MM.1S (cell line): ENCODE measurements at places on chromosomes 1 and 21.
A peak's percentile ranks its signal among the peaks of the same experiment; 100 is the strongest.

GRCh38 chr1:239526391-239526790 lies 140.0 kb downstream of the CHRM3 start:
- no peaks in the 10 kb centered on the region for H3K36me3 ChIP-seq
- no peaks in the 10 kb centered on the region for H3K4me1 ChIP-seq
- no peak for DNase-seq
- H3K4me3 ChIP-seq: no peak overlapping the region
- no peaks in the 10 kb centered on the region for H3K27me3 ChIP-seq

- H3K4me3 ChIP-seq: no peak overlapping the region
- H3K27ac ChIP-seq: no peak overlapping the region
- DNase-seq: no peak
- H3K36me3 ChIP-seq: no peaks in the 10 kb centered on the region
- no peaks in the 10 kb centered on the region for H3K4me1 ChIP-seq
Observed at GRCh38 chr1:244114892-244115291, 63.8 kb downstream of the ZBTB18 start.

GRCh38 chr1:239826211-239826610 lies 265.5 kb upstream of the FMN2 start:
- no peak overlapping the region for H3K4me3 ChIP-seq
- H3K4me1 ChIP-seq: no peaks in the 10 kb centered on the region
- no peaks in the 10 kb centered on the region for H3K27me3 ChIP-seq
- DNase-seq: no peak
- no peak overlapping the region for H3K27ac ChIP-seq

DNA sequence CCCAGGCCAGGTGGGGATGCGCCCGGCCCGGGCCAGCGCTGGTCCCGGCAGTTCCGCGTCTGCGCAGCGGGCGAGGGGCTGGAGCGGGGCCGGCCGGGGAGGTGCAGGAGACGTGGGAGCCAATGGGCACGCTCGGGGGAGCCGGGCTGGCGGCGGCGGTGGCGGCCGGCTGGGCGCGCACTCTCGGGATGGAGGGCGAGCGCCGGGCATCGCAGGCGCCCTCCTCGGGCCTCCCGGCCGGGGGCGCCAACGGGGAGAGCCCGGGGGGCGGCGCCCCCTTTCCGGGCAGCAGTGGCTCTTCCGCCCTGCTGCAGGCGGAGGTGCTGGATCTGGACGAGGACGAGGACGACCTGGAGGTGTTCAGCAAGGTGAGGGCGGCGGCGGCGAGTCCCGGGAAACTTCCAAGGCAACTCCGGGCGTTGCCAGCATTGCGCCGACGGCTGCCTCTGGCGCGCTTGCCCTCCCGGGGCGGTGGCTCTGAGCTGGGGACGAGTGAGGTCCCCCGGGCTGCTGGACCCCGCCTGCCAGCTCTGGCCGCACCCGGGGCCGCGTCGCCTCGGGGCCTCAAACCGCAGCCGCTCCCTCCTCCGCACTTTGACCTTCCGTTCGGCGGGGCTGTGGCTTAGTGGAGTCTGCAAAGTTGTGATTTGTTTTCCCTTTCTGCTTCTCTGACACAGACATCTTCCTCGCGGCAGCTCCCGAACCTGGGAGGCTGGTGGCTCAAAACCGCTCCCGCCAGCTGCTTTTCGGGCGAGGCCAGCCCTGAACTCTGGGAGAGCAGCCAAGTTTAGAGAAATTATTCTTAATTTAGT lies at the start of gene SNX7:
Gene SNX7, plus strand, starts transcription at position 178 of the 812 bp plus-strand sequence. Its CDS starts 11 bp downstream, at position 189.
- H3K27me3 ChIP-seq: no peaks in the 10 kb centered on the region
- no peak within 1 kb of the TSS for H3K27ac ChIP-seq
- no peaks in the 10 kb centered on the region for H3K4me1 ChIP-seq
- H3K4me3 ChIP-seq: peak within 1 kb of the TSS; percentile 45
- peak; percentile 30 for DNase-seq
- no peaks in the 10 kb centered on the region for H3K36me3 ChIP-seq

DNA sequence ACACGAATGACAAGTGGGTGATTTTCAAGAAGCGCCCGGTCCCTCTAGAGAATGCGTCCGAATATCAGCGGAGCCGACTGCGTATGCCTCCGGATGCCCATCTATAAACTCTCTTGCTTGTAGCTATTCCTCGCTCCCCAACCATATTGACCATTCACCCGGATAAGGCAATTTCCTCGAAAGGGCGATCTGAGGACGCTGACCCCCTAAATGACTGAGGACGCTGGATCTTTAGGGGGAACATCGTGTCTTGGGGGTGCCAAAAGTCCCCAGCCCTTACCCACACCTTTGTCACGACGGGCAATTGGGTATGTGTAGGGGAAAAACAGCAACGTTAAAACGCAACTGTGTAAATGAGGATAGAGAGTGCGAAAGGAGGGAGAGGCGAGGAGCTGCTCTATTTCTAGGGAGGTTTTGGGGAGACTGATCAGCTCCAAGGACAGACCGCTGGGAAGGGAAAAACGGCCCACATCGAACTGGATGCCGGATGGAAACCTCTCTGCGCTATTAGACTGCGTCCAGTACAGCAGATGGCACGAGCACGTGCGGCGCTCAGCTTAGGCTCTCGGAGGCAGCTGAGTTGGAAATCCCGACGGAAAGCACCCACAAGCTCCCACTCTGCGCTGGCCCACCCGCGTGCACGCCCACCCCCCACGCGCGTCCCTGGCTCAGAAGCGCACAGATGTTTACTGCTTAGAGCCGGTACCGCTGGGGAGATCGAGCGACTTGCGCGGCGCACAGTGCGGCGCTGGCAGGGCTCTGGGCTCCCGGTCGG lies 2.9 kb upstream of the PRRX1 start:
- peaks cover 31% of the 10 kb centered on the region for H3K27me3 ChIP-seq
- no peak overlapping the region for H3K27ac ChIP-seq
- no peak for DNase-seq
- H3K4me1 ChIP-seq: no peaks in the 10 kb centered on the region

GRCh38 chr1:56973923-56974742 lies 8.3 kb upstream of the C8B start:
- no peak for DNase-seq
- no peaks in the 10 kb centered on the region for H3K27me3 ChIP-seq
- H3K36me3 ChIP-seq: no peaks in the 10 kb centered on the region
- H3K4me1 ChIP-seq: no peaks in the 10 kb centered on the region
- H3K4me3 ChIP-seq: no peak overlapping the region
- H3K27ac ChIP-seq: no peak overlapping the region

- H3K36me3 ChIP-seq: no peaks in the 10 kb centered on the region
- no peak overlapping the region for H3K4me3 ChIP-seq
- no peak overlapping the region for H3K27ac ChIP-seq
- no peak for DNase-seq
Observed at GRCh38 chr1:176416777-176417176, 46.2 kb upstream of the PAPPA2 start.

DNA sequence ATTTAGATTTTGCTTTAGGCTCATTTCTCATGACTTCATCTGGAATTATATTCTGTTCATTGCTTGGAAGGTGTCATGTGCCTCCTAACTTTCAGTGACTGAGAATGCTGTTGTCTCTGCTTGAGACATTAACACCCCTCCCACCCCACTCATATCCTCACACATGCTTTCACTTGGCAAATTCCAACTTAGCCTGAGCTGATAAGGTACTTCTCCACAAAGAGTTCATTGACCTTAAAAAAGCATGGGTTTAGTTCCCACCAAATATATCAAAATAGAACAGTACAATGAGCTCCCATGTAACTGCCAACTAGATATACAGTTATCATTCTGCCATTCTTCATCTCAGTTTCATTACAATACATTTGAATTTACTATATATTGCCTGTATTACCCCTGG lies 576.5 kb upstream of the ADGRL2 start:
- H3K4me1 ChIP-seq: no peaks in the 10 kb centered on the region
- no peaks in the 10 kb centered on the region for H3K27me3 ChIP-seq
- no peak overlapping the region for H3K27ac ChIP-seq
- H3K4me3 ChIP-seq: no peak overlapping the region

GRCh38 chr1:235102993-235103411 lies 25.6 kb downstream of the TOMM20 start:
- no peak overlapping the region for H3K27ac ChIP-seq
- peaks cover 13% of the 10 kb centered on the region for H3K4me1 ChIP-seq
- no peaks in the 10 kb centered on the region for H3K27me3 ChIP-seq

DNA sequence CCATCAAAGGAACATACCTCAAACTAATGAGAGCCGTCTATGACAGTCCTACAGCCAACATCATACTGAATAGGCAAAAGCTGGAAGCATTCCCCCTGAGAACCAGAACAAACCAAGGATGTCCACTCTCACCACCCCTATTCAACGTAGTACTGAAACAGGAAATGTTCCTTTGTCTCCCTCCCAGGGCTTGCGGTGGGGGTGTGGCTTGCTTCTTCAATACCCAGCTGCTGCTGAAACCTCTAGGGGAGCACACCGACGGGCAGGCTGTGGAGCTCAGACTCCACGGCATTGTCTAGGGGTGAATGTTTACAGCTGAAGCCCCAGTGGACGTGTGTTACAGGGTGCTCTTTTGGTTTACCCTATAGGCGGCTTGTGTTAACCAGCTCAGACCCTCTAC lies 30.5 kb upstream of the B3GALT2 start:
- peaks cover under 1% of the 10 kb centered on the region; the same call in 1 of the 2 replicates for H3K4me1 ChIP-seq
- no peaks in the 10 kb centered on the region for H3K27me3 ChIP-seq
- no peak overlapping the region for H3K4me3 ChIP-seq
- DNase-seq: no peak

DNA sequence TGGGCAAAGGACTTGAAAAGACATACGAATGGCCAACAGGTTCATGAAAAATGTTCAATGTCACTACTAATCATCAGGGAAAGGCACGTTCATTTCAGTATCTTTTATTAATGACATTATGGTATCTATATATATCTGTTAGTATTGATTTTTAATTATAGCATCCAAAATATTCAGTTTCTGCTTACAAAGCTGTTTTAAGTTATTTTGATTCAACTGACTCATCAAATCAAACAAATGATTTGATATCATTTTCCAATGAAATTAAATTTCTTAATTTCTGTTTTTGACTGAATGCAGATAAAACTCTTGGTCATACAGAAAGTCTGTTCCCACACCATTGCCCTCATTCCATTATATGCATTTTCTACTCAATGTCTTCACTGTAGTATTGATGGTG lies 315.9 kb downstream of the PDE4B start:
- no peak for DNase-seq
- no peak overlapping the region for H3K27ac ChIP-seq
- H3K4me3 ChIP-seq: no peak overlapping the region
- H3K4me1 ChIP-seq: no peaks in the 10 kb centered on the region

DNA sequence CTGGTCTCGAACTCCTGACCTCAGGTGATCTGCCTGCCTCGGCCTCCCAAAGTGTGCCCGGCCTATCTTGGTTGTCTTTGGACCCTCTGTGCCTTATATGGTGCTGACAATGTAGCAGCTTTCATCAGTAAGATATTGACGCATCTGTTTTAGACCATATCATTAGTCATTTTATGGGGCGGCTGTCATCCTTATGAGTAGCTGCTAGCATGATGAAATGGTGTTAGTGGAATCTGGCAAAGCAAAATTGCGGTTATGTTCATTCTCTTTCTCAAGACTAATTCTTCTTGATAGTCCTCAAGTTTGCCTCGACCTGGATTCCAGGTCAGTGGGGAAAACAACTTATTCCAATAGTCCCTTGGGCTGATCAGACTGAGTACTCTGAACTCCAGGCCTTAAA lies 199.9 kb downstream of the PRDM2 start:
- no peak overlapping the region for H3K27ac ChIP-seq
- no peaks in the 10 kb centered on the region for H3K27me3 ChIP-seq
- H3K4me1 ChIP-seq: peaks cover 5% of the 10 kb centered on the region; the same call in 1 of the 2 replicates

- DNase-seq: peak; percentile 37
- H3K4me3 ChIP-seq: peak overlapping the region; percentile 72
- no peaks in the 10 kb centered on the region for H3K27me3 ChIP-seq
- no peaks in the 10 kb centered on the region for H3K36me3 ChIP-seq
- peaks cover 9% of the 10 kb centered on the region; the same call in 1 of the 2 replicates for H3K4me1 ChIP-seq
Observed at GRCh38 chr21:17513214-17514123, 626 bp downstream of the CXADR start.

DNA sequence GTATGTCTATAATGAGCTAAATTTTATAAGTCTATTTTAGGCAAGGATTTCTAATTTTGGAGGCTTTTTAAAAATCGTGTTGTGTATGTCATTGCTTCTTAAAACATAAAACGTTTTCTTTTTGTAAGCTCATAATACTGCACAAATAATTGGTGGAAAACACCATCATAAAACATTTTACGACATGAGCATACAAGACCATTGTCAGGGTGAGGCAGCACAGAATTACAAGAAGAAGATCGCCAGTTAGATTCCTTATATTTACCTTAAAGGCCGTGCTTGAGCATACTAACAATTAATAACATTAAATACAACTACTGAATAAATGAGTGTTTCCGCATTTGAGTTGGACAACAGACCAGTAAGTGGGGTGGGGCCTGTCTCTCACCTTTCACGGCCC lies 19.1 kb upstream of the LMX1A start:
- no peak overlapping the region for H3K4me3 ChIP-seq
- H3K36me3 ChIP-seq: no peaks in the 10 kb centered on the region
- peaks cover 38% of the 10 kb centered on the region for H3K27me3 ChIP-seq
- H3K4me1 ChIP-seq: peaks cover 16% of the 10 kb centered on the region

DNA sequence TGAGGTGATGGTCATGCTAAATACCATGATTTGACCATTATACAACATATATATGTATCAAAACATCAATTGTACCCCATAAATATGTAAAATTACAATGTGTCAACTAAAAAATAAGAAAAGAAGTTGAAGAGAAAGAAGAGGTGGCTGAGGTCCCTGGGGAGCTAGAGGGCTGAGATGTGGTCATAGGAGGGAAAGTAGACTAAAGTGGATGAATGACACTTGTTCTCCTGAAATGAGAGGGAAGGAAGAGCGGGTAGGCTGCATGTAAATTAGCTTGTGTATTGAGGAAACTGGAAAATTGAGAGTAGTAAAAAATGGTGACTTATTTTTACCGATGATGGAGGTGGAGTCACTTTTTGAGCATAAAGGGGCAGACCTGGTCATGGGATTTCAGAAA lies 117.0 kb downstream of the ST6GALNAC3 start:
- H3K4me3 ChIP-seq: no peak overlapping the region
- no peak overlapping the region for H3K27ac ChIP-seq
- no peak for DNase-seq
- no peaks in the 10 kb centered on the region for H3K27me3 ChIP-seq

DNA sequence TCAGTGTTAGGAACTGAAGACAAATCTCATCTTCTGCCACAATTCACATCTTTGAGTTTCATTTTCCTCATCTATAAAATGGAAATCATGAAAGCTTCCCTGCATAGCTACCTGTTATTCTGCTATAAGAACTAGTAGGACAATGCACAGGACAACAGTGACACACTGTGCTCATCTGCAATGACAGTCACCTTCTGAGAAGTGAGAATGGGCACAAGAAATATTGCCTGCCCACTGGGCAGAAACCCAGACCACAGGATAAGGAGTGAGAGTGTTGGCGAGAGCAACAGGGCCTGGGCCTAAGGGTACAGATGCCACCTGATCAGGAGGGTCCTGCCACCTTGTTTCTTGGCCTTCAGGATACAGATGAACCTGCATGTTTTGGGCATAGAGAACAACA lies 23.3 kb upstream of the ARTN start:
- H3K27ac ChIP-seq: no peak overlapping the region
- H3K4me1 ChIP-seq: no peaks in the 10 kb centered on the region
- DNase-seq: no peak
- H3K36me3 ChIP-seq: no peaks in the 10 kb centered on the region

GRCh38 chr1:202361224-202361623 lies 12.7 kb downstream of the PPP1R12B start:
- H3K36me3 ChIP-seq: no peaks in the 10 kb centered on the region
- H3K27ac ChIP-seq: no peak overlapping the region
- H3K4me1 ChIP-seq: no peaks in the 10 kb centered on the region
- H3K27me3 ChIP-seq: no peaks in the 10 kb centered on the region
- H3K4me3 ChIP-seq: no peak overlapping the region
